ENCODE measurements at places on chromosomes 5 and 9. TPM values are rescaled to one million over a fixed set of nuclear protein-coding genes. Genes with fewer than 3 reads are reported as not detected.

Gene PKD2L2
- total RNA-seq = 0.07 TPM

Gene SLCO6A1
- not detected for total RNA-seq

Gene JAKMIP2
- not detected for total RNA-seq

Gene NR5A1
- 0.15 TPM for total RNA-seq

Gene UGT3A1
- not detected for total RNA-seq

Gene PDLIM4
- 0.64 TPM for total RNA-seq

Gene ZCCHC9
- total RNA-seq = 26.6 TPM

Gene FOXD4L4
- total RNA-seq = not detected

Gene CEP120
- 9.3 TPM for total RNA-seq

Gene LIFR
- total RNA-seq = 6.6 TPM

Gene DOK3
- 2.8 TPM for total RNA-seq

Gene C9
- not detected for total RNA-seq

Gene C5orf34
- total RNA-seq = 5.1 TPM

Gene PNPLA7
- 0.59 TPM for total RNA-seq

Gene GARIN3
- total RNA-seq = not detected

Gene ADRA1B
- total RNA-seq = 20.0 TPM

Gene TMEM171
- total RNA-seq = 6.8 TPM

Gene AFAP1L1
- total RNA-seq = 13.1 TPM

Gene CDC20B
- total RNA-seq = 0.09 TPM

Gene SPINK5
- not detected for total RNA-seq

Gene PGM5
- total RNA-seq = not detected

Data from A549 treated with Mapracorat at 1 μM for 4 hours (cell line).